ENCODE measurements at places on chromosomes 1 and 21.

DNA sequence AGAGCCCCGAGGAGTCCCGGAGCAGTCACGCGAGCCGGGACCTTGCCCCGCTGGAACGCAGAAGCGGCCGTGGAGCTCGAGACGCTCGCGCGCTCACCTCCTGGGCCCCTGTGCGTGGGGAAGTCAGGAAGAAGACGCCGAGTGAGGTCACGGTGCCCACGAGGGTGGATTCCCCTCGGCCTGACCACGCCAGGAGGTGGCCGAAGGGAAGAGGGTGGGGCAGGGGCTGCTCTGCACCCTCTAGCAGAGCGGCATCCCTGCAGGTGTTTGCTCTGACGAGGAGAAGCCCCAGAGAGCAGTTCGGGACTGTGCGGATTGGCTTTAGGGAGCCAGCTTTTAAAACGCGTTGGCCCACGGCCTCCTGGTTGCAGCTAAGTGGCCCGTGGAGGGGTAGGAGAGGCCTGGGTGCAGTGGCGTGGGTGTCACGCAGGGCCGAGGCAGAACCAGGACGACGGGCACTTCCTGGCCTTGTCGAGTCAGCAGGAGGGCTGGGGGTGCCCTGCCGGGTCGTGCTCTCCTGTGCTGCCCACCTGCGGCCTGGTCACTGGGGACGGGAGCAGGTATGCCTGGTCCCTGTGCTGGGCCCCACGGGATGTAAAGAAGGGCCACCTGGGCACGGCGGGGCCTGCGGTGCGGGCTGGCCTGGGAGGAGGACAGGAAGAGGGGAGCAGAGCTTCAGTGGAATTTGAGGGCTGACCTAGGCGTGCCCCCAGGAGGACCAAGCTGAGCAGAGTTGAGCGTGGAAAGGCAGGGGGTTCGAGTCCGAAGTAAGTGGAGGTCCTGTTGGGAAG, 1.0 kb downstream of the PDXK start:
- DNase-seq, result no peak

GRCh38 chr1:160459056-160459455, 58.7 kb downstream of the VANGL2 start:
- DNase-seq, result no peak

- no peak for DNase-seq
Observed at GRCh38 chr1:232416026-232416568, 213.8 kb downstream of the SIPA1L2 start.

GRCh38 chr1:173043253-173043652, 7.5 kb downstream of the TNFSF18 start:
- peak; percentile 64 for DNase-seq

- DNase-seq, result no peak
Observed at GRCh38 chr1:229136822-229137221, 134.1 kb upstream of the RAB4A start.

GRCh38 chr1:24749252-24749651, 4.0 kb downstream of the CLIC4 start:
- DNase-seq, result no peak

DNA sequence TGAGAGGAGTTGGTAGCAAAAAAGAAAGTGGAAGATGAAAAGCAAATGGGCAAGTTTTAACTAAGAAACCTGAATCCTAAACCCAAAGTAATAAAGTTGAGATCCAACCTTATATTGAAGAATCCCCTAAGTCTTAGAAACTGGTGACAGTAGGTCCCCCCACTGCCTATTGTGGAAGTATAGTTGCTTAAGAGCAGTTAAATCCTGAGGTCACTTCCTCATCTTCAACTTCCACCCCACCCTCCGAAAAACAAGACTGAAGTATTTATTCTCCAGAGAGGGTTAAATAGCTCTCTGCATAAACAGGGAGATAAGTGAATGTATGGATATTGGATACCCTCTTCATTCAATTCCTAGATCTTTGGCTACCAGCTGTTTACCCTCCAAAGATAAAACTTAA, 3.3 kb upstream of the DSTYK start:
- no peak for DNase-seq

DNA sequence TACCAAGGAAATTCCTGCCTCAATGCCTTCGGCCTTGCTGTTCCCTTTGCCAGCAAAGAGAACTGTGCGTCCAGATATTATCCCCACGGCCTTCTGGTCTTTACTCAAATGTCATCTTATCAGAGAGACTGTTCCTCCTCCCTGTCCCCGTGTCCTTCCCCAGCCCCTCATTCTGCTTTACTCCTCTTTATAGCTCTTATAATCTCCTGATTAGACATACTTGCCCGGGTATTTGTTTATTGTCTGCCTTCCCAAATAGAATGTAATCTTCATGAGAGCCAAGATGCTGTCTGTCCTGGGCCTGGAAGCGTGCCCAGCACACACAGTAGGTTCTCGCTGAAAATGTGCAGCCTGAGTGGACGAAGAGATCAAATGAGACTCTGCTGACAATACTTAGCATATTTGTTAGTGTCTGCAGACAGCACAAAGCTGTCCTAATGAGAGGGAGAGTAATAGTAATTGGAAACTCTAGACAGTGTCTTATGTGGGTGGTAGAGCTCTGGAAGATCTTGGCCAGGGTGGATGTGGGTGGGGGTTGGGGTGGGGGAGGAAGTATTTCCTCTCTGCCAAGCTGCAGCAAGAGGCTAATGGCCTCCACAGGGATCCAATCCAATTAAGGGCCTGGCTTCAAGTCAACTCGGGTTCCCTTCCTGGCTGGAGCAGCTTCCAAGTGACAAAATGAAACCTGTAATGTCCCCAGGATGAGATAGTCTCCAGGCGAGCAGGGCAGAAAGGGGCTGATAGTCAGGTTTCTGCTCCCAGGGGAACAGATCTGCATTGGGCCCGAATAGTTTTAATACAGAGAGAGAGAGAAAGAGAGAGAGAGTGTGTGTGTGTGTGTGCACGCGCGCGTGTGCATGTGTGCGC, 9.5 kb upstream of the CLIC4 start:
- no peak for DNase-seq

- no peak for DNase-seq
Observed at GRCh38 chr1:8004113-8004802, 21.9 kb downstream of the ERRFI1 start.

- DNase-seq, result no peak
Observed at GRCh38 chr1:156691665-156692440, 13.5 kb downstream of the CRABP2 start.

- DNase-seq, result no peak
Observed at GRCh38 chr1:154288661-154289060, 16.2 kb downstream of the HAX1 start.

- DNase-seq, result no peak
Observed at GRCh38 chr1:193306430-193306829, 120.0 kb upstream of the B3GALT2 start.

GRCh38 chr1:90027281-90027680, 32.4 kb downstream of the ZNF326 start:
- no peak for DNase-seq

- DNase-seq, result no peak
Observed at GRCh38 chr1:109890115-109890953, 20.3 kb upstream of the CSF1 start.

- peak; percentile 39 for DNase-seq
Observed at GRCh38 chr1:227323171-227323966, 5.1 kb upstream of the CDC42BPA start.

DNA sequence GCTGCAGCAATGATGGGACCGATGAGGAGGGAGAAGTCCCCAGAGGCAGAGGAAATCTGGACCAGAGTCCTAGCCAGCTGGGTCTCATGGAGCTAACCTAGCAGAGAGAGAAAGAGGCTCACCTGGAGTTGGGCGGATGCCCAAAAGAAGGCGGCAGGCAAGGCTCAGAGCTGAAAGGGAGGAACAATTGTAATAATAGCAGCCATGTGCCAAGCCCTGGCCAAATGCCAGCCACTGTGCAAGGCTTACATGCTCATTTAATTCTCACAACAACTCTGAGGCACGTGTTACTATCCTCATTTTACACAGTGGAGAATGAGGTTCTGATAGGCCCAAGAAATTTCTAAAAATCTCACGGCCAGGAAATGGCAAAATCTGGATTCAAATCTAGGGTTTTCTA, 50.0 kb upstream of the ZNF648 start:
- no peak for DNase-seq

GRCh38 chr1:17978016-17978415, 129.6 kb upstream of the IGSF21 start:
- no peak for DNase-seq

GRCh38 chr1:47587891-47588582, 150.2 kb downstream of the FOXD2 start:
- no peak for DNase-seq

- no peak for DNase-seq
Observed at GRCh38 chr1:210335001-210335400, 6.3 kb downstream of the HHAT start.

GRCh38 chr1:241020851-241021697, 335.9 kb downstream of the RGS7 start:
- DNase-seq, result no peak

GRCh38 chr1:79777481-79778219, 771.1 kb upstream of the ADGRL4 start:
- no peak for DNase-seq

DNA sequence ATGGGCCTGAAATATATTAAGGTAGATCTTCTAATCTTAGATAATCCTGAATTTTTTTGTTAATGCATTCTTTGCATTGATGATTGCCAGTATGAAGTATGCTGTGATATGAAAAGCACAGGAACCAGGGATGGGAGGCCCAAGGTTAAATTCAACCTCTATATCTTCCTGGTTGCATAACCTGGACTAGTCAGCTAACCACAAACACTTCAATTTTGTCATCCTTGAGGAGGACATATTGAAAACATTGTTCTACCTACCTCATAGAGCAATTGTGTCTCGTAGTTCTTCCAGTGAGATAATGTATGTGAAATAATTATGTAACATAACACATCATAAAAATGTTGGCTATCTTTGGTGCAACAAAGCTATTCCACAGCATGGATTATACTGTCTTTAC, 25.6 kb downstream of the PDC start:
- DNase-seq, result no peak

- no peak for DNase-seq
Observed at GRCh38 chr1:52686830-52687229, 11.3 kb downstream of the COA7 start.

DNA sequence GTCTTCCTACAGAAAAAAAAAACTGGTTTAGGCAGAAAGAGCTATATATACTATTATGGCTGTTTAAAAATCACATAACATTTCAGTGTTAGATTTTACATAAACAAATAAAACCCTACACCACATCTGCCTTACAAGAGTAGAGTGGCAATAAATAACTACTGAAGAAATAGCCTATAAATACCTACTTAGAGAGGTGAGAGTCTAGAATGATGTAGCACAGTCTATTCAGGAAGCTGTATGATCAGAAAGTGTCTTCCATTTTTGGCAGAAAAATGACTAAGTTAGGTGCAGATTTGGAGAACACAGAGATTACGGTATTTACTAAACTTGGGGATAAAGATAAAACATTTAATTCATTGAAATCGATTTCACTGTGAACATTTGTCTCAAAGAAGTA, 75.5 kb downstream of the VAV3 start:
- no peak for DNase-seq

DNA sequence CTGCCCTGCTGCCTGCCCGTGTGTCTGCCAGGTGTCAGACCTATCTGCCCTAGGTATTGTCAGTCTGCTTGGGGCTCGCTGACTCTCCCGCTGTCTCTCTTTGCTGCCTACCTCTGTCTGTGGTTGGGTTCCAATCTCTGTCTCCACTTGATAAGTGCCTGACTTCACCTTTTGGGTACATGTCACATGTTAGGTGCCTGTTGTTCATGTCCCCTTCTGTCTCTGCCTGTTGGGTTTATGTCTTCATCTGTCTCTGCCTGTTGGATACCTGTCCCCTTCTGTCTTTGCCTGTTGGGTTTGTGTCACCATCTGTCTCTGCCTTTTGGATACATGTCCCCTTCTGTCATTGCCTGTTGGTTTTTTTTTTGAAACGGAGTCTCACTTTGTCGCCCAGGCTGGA, 14.6 kb downstream of the RPS6KA1 start:
- DNase-seq, result no peak

DNA sequence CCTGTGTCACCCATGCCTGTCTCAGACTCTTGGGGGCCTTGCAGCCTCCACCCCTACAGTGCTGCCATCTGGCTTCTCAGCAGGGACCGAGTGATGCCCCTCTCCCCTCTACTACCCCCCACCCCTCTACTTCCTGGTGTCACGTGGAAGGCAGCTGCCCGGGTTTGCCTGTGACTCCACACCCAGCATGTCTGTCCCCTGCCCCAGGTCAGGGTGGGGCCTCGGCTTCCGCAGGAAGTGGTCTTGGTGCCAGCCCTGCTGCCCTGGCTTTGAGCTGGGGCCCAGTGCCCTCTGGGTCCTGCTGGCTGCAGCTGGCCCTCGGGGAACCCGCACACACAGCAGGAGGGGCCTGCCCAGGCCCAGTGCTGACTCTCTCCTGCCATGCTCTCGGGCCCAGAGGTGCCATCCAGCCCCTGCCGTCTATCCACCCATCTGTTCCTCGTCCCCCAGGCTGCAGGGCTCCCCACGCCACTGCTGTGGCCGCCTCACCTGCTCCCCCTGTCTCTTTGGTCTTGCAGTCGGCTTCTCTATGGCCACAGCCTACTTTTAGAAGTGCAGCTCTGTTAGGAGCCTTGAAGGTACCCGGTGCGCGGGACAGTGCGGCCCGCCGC, 24.0 kb downstream of the PLCH2 start:
- peak; percentile 49 for DNase-seq

DNA sequence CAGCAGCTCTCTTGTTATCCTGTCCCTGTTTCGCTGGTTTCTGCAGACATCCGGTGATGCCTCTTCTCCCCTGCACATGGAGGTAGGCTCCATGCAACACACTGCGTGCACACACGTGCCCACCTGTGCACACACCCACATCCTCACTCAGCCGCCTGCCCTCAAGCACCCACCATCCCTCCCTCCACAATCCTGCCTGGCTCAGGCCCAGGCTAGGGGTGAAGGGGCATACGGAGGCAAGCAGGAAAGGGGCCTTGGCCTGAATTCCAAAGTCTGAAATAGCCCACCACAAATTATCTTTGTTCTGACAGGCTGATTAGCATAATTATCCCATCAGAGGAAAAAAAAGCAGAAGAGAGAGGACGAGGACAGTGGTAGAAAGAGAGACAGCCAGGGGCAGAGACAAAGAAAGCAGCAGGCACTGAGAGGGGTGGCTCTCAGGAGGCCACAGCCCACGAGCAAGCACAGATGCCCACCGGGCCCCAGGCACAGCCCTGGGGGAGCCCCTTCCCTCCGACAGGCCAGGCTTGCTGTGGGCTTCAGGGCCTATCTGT, 73.2 kb downstream of the GRIK3 start:
- DNase-seq, result no peak

- no peak for DNase-seq
Observed at GRCh38 chr1:205572421-205572820, 59.4 kb downstream of the ELK4 start.

DNA sequence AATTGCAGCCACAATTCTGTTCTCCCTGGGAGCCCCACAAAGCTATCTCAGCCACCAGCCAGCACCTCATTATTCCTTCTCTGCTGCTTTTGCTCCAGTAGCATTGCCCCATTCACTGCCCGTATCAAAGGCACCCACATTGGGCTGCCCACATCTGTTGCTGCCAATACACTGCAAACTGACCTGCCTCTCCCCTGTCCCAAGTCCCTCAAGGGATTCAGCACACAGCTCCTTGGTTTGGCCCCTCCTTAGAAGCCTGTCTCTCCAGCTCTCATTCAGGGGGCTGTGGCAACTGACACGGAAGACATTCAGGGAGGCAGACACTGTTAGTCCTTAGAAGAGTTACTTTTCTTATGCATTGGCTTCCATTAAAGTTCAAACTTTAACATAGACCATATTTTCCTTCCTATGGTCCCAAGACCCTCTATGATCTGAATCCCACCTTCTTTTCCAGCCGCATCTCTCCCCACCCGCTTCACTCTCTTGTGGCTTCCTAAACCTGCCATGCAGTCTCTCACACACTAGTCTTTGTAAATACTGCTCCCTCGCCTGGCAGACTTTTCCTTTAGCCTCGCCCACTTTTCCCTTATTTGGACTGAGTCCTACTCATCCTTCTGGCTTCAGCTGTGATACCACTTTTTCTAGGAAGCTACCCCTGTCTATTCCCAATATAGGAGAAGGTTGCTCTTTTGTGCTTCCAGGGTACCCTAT, 19.3 kb upstream of the KLHDC8A start:
- DNase-seq, result peak; percentile 55
